ENCODE measurements at places on chromosomes 4 and X. TPM values are rescaled to one million over a fixed set of nuclear protein-coding genes. Genes with fewer than 3 reads are reported as not detected.

GRCh38 chr4:3520276-3520675 lies 11.9 kb downstream of the LRPAP1 start:
- no peak for DNase-seq

ADH4 gene
- total RNA-seq = not detected

PAGE2B gene
- not detected for total RNA-seq

GRCh38 chr4:113355550-113356371 lies 306.3 kb downstream of the ANK2 start:
- peak; percentile 86 for DNase-seq

PRR32 gene
- not detected for total RNA-seq

RAB39B gene
- total RNA-seq = 3.0 TPM
